ENCODE measurements at places on chromosomes 7 and 10.

GRCh38 chr7:7103343-7104313, 78.7 kb upstream of the C1GALT1 start:
- DNase-seq = no peak

- no peak for DNase-seq
Measured at GRCh38 chr7:20374399-20374798, 43.7 kb downstream of the ITGB8 start.

DNA sequence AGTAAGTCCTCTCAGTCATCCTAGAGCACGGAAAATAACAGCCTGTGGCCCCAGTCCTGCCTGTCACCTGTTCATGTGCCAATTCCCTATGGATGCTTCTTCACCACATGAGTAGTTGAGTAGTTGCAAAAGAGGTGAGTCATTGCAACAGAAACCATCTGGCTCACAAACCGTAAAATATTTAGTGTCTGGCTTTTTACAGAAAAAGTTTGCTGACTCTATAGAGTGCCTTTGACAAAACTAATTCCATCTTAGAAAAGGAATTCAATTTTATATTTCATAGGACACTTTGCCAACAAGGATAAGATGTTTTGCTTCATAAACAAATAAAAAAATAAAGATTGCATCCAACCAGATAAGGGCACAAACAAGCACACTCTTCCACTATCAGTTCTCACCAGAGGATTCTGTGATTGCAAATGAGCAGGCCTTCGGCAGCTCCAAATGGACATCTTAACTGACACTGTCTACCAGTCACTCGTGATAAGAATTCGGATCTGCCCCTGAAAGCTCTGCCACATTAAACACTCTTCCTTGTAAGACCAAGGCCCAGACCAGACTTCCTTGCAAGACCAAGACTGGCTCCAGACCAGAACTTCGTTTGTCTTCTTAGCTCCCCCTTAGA, 242.7 kb upstream of the SEMA3C start:
- DNase-seq = no peak

- no peak for DNase-seq
Measured at GRCh38 chr7:101465576-101466196, 103.0 kb downstream of the COL26A1 start.

DNA sequence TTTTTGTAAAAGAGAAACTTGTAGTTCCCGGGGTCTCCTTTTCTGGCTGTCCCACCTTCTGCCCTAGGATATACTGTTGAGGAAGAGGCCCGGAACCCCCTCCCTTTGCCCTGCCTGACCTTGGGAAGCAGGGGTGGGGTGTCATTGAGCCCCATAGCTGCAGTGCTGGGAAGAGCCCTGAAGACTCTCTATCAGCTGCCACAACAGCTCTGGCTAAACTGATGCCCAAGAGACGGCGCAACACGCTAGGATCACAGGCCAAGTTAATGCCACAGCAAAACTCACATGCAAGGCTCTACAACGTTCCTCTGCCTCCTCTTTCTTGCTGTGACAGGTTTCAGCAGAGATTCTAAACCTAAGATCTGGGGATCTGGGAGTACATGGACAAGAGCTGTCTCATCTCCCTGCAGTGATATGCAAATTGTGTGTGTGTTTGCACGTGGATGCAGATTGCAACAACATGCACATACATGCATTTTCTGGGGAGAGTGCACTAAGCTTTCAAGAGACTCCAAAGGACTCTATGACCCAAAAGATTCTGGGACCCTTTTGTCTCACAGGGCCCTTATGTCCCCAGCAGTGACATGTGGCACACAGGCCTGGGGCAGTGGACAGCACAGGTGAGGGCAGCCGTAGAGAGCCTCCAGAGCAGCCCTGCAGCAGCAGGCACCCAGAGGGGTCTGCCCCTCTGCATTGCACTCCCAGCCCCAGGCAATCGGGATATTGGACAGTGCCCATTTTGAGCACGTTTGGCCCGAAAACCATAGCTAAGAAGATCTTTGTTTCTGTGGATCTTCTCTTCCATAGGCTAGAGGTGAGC, 2.5 kb downstream of the RASSF4 start:
- no peak for DNase-seq

DNA sequence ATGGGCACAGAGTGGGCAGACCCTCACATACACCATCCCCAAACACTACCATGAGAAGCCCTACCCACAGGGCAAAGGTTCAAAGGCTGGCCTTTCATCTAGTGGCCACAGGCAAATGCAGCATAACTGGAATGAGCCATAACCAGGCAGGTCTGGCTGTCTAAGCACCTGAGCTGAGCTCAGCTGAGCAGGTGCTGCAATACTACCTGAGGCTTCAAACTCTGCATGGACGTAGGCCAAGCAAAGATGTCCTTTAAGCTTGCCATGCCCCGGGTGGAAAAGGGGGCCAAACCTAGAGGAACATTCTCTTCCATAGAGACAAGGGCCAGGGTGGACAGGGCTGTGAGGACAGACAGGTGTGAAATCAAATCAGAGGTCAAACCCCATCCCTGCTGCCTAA, 65.3 kb upstream of the CAMK2B start:
- DNase-seq = no peak

DNA sequence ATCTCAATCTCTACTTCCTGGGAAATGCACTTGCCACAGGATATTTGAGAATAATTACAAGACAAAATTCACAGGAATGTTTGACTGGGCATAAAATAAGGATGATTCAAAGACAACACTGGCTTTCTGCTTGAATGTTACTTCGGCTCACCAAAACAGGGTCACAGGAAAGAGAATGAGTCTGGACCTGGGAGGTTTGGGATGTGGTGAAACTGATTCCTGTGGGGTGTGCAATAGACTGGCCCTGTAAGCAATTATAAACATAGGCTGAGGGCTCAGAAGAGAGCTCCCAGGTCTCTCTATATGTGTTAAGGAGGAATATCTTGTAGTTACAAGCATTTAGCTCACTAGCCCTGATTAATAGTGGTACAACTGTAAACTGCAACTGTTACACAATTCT, 613.9 kb upstream of the CELF2 start:
- no peak for DNase-seq

Data from activated T-helper 1 cell treated with Interleukin-2 at 50 U/mL for 16 hours (primary cell).